ENCODE measurements at places on chromosomes 6 and 20.
A peak's percentile ranks its signal among the peaks of the same experiment; 100 is the strongest.

GRCh38 chr6:68747110-68747790, 112.2 kb downstream of the ADGRB3 start:
- no peak for DNase-seq

DNA sequence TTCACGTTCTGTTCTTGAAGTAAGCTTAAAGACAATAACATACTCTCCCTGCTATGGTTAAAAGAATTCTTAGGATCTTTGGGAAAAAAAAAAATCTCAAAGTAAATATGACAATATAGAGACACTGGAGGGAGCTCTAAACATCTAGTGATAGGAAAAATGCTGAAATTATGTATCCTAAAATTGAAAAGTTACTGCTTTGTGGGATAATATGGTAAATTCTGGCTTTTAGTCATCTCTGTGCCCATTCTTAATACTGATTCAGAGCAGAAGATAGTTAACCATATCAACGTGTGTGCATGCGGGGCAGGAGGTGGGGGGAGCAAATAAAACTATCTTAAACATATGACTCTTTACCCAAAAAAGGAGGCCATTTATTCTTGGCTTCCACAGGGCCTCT, 165.4 kb downstream of the GMPR start:
- DNase-seq = no peak

- no peak for DNase-seq
Measured at GRCh38 chr6:20417819-20418218, 16.1 kb downstream of the E2F3 start.

- no peak for DNase-seq
Measured at GRCh38 chr6:130303431-130303830, 62.4 kb upstream of the TMEM200A start.

DNA sequence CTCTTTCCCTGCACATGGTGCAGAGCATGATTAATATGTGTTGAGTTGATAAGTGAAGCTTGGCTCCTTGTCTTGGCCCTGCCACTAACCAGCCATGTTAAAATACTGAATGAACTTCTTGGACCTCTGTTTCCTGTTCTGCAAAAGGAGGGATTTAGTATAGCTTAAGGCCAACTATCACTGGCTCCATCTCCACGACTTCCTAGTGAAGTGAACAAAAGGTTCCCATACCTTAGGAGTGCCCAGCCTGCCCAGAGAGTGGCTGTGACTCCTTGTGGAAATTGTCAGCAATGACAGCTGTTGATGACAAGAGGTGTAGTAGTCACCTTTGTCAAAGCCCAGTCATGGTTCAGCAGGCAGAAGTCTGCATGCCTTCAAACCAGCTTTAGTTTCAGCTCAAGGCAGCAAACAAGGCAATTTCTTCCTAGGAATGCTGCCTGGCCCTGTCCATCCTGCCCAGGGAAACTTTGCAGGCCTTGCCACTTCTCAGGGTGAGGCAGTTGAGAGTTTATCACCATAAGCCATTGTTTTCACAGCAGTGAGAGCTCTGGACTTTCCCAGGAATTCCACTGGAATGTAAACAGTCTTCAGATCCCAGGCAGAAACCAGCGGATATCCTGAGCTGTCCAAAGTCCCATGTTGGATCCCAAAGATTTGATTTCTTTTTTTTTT, 169.7 kb upstream of the TNFAIP3 start:
- peak; percentile 72 for DNase-seq

- DNase-seq = no peak
Measured at GRCh38 chr20:22572491-22572890, 11.9 kb downstream of the FOXA2 start.

- DNase-seq = no peak
Measured at GRCh38 chr6:3250231-3250675, 8.5 kb upstream of the PSMG4 start.

DNA sequence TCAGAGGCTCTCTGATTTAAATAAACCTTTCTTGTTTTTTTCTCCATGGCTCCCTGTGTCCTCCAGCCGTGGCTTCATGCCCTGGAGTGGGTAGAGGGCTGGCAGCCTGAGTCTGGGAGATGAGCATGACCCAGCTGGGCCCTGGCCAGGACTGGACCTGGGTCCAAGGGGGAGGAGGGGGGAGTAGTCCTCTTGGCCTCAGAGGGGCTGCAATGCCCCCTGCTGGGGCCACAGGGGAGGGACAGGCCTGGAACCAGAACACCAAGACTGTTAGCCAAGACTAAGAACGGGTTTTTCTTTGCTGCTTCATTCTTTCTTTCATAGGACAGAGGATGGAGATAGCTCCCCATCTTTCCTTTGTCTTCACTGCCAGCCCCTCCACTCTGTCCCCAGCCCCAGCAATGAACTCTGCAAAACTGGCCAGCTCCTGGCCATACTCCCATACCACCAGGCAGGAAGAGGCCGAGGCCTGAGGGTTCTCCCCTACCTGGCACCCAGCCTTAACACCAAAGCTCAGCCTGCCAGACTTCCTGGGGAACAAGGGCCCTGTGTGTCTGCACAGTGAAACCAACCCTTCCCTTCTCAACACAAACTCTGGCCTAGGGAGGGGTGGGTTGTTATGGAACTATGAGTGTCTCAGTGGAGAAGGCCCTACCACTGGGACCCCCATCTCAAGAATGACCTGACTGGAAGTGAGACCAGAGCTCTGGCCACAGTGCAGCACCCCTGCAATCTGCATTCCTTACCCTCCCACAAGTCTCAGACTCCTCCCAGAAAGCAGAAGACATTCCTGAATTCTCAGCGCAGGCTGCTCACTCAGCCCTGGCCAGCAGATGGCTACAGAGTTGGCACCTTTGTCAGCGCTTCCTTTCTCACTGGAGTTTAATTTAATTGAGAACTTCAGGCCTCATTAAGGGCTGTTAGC, 11.0 kb downstream of the SLC29A1 start:
- peak; percentile 77 for DNase-seq

DNA sequence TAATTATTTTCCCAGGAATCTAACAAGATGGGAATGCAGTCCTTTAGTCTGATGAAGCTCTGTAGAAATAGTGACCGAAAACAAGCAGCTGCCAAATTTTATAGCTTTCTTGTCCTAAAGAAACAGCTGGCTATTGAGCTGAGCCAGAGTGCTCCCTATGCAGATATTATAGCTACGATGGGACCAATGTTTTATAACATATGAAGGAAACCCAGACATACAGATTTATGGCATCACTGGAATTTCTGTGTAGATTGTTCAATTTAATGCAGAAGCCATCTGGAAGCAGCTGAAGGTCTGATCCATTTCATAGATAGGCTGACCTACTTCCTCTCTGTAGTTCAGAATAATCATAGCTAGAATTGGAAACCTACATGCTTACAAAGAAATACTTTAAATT, 11.8 kb upstream of the SNPH start:
- no peak for DNase-seq

DNA sequence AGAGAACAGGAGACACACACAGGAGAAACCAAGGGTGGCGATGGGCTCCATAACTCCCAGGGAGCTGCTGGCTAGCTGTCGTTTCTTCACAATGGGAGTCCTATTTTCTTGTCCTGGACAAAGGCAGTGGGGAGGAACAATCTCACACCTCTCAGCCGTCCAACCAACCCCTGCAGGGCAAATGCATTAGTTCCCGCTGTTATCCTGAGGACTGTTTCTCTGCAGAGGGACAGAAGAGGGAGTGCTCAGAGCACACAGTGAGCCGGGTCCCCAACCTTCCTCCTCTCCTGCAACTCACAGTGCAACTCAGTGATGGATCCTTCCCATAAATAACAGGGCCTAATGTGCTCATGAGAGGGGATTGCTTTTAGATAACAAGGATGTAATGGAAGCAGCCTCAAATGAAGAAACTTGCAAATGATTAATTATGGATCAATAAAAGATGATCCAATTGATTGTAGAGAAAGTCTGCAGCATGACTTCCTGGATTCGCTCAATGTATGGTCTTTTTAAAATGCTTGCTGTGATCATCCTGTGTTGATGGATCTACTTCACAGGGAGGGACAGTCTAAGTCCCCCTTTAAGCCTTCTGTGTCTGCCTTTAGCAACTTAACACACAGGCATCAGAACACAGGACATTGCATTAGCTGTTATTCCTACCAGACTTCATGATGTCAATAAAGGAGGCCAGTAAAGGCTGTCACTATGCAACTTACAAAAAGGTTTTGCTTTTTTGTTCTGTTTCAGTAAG, 453.4 kb upstream of the AGPAT4 start:
- DNase-seq = no peak

- no peak for DNase-seq
Measured at GRCh38 chr6:149567194-149567586, 1.0 kb downstream of the GINM1 start.

GRCh38 chr20:53322651-53323050, 271.0 kb downstream of the ZNF217 start:
- no peak for DNase-seq

GRCh38 chr20:57458400-57459160, 66.4 kb downstream of the CTCFL start:
- DNase-seq = no peak

- DNase-seq = no peak
Measured at GRCh38 chr6:119112812-119113530, 34.5 kb upstream of the FAM184A start.

- peak; percentile 44 for DNase-seq
Measured at GRCh38 chr6:36639171-36639808, 39.2 kb upstream of the CDKN1A start.

- no peak for DNase-seq
Measured at GRCh38 chr20:48823476-48823875, 4.3 kb downstream of the PREX1 start.

DNA sequence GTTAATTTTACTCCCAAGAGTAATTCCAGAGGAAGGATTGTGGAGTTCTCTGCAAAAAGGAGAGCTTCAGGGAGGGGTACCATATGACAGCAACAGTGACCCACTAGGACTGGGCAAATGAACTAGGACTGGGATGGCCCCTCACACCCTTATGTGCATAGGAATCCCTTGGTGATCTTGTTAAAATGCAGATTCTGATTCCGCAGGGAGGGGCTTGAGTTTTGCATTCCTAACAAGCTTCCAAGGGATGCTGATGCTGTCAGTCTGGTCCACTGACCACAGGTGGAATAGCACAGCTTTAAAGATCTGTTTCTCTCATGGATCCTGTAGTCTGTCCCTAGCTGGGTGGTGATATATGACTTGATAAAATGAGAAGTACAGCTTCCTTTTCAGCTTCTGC, 6.3 kb upstream of the FOXA2 start:
- DNase-seq = no peak

- no peak for DNase-seq
Measured at GRCh38 chr6:38169977-38170526, 350.5 kb downstream of the ZFAND3 start.

DNA sequence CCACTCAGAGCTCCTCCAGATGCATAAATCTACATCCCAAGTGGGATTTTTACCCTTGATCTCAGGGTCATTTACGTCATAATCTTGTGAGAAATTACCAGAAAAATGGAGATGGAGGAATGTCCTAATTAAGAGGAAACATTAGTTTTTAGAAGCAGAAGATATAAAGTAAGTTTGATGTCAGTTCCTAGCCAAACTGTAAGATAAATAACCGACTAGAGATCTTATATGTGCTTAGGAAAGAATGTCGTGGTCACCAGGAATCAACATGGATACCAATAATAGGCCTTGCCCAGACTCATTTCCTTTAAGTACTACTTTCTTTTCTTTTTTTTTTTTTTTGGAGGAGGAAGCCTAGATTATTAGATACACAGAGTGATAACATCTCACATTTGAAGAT, 186.9 kb downstream of the UTRN start:
- no peak for DNase-seq

DNA sequence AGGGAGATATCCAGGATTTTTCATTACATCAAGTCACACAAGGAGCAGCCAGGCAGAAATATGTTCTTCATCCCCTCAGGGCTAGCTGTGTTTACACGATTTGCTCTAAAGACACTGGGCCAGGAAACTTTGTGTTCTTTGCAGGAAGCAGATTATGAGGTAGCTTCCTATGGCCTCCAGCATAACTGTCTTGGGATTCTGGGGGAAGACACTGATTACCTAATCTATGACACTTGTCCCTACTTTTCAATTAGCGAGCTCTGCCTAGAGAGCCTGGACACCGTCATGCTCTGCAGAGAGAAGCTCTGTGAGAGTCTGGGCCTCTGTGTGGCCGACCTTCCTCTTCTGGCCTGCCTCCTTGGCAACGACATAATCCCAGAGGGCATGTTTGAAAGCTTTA, 11.2 kb downstream of the FAM120B start:
- no peak for DNase-seq

DNA sequence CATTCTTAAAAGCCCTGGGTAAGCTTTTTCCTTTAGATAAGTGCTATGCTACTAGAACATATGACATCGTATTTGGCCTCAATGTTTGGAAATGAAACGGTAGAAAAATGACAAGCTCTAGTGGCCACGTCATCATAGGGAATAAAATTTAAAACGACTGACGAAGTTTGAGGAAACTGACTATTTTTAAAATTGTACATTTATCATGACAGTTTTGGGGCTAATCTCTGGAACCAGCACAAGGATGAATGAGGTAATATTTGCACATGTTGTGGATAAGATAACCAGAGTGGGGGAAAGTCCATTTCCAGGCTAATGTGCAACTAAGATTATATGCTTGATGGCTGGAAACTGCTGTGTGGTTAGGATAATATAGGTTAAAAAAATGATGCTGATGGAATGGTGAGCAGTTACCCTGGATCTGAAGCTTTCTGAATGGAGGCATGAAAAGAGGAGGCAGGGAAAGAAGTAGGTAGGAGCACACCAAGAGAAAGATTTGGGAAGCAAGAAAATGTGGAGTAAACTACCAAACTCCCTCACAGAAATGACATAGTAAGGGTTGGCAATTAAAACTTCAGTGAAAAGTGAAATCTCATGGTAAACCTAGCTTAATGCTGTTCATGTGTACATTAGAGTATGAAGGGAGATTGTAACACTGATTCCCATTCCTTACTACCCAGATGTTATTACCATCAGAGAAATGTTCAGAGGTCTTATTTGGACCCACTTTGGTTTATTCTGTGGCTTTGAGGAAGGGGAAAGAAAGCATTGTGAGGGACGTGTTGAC, 42.7 kb upstream of the CEP162 start:
- DNase-seq = no peak

GRCh38 chr20:58869662-58870227, 17.2 kb downstream of the GNAS start:
- no peak for DNase-seq

- DNase-seq = no peak
Measured at GRCh38 chr6:168015009-168015408, 17.5 kb downstream of the KIF25 start.

DNA sequence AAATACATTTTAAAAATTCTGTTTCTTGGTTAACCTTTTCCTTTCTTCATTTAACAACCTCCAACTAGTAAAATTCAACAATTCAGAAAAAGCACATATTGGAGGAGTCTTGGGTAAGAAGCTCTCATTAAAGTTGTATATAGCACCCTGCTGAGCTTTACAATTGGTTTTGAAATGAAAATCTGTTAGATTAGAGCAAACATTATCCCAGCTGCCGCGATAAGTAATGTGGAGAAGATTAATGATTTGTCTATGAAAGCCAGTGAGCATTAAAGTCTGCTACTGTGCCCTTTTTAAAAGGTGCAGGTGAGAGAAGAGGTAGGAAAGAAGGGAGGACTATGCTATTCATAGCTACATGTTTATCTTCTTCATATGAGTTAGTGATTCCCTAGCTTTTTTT, 201.5 kb downstream of the ZFAND3 start:
- no peak for DNase-seq

Data from epithelial cell of esophagus (primary cell).